ENCODE measurements at places on chromosomes 2 and 18. TPM values are rescaled to one million over a fixed set of nuclear protein-coding genes. Genes with fewer than 3 reads are reported as not detected.

DNA sequence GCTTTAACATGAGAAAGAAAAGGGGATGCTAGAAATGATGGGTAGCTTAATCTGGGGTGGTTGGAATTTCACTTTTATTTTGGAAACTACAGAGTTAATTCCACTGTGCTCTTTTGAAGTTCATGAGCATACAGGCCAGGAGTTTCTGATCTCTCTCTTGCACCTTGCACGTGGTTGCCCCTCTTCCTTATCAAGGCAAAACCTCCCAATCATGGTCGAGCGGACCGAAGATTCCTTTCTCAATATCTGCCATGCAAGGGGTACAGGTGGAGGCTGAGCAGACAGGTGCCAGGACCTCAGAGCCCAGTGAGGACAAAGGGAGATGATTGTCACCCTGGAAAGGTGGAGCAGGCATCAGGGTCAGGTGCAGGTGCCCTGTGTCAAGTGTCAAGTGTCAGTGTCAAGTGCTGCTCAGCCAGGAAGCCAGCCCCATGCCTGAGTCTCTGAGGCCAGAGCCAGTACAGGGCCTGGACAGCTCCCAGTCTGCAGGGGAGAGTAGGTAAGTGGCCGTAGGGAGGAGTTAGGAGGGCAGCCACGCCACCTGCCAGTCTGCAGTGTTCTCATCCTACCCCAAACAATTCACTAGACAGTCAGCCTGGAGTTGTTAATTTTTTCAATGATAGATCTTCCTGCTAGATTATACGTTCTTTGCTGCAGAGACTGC lies 42.2 kb downstream of the LPIN1 start:
- no peak for DNase-seq

GRCh38 chr18:35642802-35643201 lies 61.3 kb downstream of the GALNT1 start:
- DNase-seq = peak; percentile 7

- DNase-seq = peak; percentile 54
Measured at GRCh38 chr2:27569398-27569797, 13.4 kb upstream of the ZNF512 start.

DNA sequence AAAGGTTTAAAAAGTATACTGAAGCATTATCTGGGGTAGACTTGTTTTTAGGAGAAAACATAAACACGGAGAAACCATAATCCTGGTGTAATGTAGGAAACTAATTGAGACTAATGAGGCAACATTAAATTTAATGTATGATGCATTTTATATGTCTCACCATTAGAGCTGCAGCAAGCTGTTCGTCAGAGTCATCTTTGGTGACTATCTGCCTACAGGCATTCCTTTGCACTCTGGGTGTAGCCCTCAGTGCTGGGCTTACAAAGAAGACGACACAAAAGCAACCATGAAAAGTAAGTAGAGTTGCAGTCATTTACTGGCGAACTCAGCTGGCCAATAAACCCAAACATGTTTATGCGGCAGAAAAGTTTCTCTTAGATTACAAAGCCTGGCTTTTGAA lies 415.3 kb upstream of the ZEB2 start:
- DNase-seq = no peak

- no peak for DNase-seq
Measured at GRCh38 chr18:55406451-55406991, 181.5 kb downstream of the TCF4 start.

- no peak for DNase-seq
Measured at GRCh38 chr2:71153585-71154224, 23.3 kb downstream of the MPHOSPH10 start.

DNA sequence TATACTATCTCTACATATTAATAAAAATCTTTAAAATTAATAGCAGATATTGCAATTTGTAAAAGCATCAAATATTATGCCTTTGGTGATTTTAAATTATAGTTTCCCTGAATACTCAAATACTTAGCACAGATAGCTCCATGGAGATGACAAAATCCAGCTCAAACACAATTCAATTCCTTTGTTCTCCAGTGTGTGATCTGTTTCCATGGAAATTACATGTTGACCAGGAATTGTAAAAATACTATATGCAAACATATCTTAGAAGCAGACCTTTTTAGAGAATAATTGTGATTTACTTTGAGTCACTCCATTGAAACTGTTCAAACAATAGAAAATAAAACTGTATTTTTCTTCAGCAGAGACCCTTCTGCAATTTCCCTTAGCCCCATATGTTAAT lies 68.3 kb downstream of the FAM161A start:
- no peak for DNase-seq

DNA sequence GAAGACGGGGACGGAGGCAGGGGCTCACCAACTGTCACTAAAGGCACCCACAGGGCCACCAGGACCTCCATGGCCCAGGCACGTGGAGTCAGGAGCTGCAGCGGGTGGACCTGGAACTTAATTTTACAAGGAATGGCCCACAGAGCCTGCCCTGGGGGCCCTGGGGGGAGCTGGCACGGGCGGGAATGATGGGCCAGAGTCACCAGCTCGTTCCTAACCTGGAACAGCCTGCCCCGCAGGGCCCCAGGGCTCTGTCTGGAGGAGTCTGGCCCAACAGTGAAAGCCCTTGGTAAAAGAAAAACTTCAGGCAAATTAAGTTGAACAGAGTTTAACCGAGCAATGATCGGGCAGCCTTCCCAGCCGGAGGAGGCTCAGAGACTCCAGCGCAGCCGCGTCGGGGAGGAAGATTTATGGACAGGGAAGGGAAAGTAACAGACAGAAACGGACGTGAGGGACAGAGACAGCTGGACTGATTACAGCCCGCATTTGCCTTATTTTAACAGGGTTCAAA lies 118.4 kb upstream of the TMEM18 start:
- DNase-seq = no peak

The CD207 gene
- not detected for total RNA-seq

GRCh38 chr2:19208479-19209199 lies 149.8 kb downstream of the OSR1 start:
- DNase-seq = no peak

DNA sequence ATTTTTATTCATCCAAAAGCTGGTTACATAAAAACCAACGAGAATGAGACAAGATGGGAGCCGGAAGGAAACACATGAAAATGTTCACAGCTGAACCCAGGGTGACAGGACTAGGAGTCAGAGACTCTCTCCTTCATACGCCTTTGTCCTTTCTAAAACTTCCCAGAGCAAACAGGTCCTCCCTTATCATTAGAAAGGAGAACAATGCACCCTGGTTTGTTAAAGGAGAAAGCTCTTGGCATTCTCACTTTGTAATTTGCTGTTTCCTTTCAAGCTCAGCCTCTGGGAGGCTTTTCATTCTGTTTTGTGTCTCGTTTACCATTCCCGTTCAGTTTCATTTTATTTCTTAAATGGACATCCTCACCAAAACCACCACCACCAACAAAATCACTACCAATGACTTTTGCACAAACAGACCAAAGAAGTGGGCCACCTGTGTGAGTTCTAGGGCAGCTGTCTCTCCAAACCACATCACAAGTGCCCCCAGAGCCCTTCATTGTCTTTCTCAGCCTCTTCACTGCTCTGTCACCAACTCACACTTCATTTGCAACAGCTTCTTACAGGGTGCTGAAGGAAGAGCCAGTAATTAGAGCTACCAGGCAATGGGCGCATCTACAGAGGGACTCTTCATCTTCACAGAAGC lies 105.3 kb downstream of the HDAC4 start:
- DNase-seq = no peak

DNA sequence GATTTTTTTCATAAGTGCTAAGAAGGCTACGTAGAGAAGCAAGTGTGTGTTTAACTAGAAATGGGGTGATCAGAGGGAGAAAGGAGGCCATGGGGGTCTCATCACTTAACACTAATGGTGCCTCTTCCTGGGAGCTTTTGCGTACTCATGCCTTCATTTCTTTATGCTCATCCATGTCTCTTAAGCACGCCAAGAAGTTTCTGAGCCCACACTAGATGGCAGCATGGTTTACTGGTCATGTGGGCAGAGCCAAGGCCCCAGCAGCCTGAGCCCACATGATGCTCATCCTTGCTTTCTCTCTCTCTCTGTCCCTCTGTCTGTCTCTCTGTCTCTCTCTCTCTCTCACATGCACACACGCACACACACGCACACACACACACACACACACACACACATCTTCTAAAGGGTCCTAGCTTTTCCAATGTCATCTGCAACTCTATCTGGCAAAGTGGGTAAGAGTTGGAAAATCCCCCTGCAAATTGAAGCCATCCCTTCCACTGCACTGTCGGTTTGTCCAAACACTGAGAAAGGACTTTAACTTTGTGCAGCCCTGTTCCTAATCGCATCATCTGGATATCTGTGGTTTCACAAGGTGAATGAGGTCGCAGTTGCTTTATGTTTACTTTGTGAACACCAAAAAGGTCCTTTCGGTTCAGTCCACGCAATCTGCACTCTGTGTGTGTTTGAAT lies 137.1 kb upstream of the CCDC68 start:
- DNase-seq = peak; percentile 72

Data from IMR-90 (cell line).